ENCODE measurements at places on chromosomes 3 and 15.

DNA sequence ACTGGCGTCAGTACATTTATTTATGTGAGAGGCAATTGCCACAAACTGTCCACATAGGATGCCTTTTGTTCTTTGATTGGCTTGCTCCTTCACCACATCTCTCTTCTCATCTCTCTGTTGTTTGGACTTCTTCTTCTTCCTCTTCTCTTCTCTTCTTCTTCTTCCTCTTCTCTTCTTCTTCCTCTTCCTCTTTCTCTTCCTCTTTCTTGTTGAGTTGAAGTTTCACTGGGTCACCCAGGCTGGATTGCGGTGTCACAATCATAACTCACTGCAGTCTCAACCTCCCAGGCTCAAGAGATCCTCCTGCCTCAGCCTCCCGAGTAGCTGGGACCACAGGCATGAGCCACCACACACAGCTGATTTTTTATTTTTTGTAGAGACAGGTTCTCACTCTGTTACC is 67.7 kb upstream of the GSK3B start:
- no peak for DNase-seq

- no peak for DNase-seq
These were observed 198.2 kb upstream of the UMPS start for GRCh38 chr3:124532071-124532470.

DNA sequence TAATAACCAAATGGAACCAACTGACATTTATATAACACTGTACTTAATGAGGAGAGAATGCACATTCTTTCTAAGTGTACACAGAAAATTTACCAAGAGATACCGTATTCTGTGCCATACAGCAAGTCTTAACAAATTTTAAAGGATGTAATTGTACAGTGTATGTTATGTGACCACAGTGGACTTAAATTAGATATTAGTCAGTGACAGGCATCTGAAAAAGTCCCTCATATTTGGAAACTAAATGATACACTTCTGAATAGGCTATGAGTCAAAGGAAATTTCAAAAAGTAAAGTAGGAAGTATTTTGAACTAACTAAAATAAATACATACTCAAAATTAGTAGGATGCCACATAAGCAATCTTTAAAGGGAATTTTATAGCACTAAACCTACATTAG is 59.6 kb upstream of the P3H2 start:
- DNase-seq: no peak

DNA sequence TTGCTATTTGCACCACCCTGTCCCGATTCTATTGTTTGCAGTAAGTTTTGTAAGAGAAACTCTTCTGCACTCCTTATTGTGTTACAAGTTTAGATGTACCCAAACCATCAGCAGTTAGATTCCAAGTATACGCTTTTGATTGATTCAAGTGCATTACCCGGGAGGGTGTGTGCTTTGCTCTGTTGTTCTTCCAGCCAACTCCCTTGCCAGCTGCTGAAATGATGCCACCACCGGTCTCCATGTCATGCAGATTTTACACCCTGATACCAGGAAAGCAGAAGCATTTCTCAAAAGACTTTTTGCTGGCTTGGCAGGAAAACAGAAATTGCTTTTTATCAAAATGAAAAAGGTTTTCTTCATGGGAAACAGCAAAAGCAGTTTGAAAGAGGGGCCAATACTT is 1006.6 kb upstream of the CFAP20DC start:
- no peak for DNase-seq

DNA sequence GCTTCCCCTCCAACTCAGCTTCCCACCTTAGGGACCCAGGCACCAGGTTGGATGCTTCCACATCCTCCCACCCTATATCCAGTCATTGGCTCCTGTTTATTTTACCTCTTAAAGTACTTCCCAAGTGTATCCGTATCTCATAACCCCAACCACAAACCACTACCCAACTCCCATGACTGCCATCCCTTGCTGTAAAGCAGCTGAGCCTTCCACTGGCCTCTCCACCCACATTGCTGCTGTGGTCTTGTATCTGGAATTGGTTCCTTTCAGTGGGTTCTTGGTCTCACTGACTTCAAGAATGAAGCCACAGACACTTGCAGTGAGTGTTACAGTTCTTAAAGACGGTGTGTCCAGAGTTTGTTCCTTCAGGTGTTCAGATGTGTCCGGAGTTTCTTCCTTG is 79.8 kb upstream of the HRH1 start:
- DNase-seq: no peak

- DNase-seq: no peak
These were observed 1106.4 kb downstream of the SI start for GRCh38 chr3:163971861-163972260.

Data from bone marrow (tissue), 2 donors.